ENCODE measurements at places on chromosomes 11 and 22.

- peak; percentile 51 for DNase-seq
Measured at GRCh38 chr11:36292311-36292722, 3.1 kb upstream of the COMMD9 start.

- no peak for DNase-seq
Measured at GRCh38 chr22:29726106-29726505, 6.3 kb downstream of the CABP7 start.

GRCh38 chr11:101126551-101127196, 2.9 kb downstream of the PGR start:
- no peak for DNase-seq

DNA sequence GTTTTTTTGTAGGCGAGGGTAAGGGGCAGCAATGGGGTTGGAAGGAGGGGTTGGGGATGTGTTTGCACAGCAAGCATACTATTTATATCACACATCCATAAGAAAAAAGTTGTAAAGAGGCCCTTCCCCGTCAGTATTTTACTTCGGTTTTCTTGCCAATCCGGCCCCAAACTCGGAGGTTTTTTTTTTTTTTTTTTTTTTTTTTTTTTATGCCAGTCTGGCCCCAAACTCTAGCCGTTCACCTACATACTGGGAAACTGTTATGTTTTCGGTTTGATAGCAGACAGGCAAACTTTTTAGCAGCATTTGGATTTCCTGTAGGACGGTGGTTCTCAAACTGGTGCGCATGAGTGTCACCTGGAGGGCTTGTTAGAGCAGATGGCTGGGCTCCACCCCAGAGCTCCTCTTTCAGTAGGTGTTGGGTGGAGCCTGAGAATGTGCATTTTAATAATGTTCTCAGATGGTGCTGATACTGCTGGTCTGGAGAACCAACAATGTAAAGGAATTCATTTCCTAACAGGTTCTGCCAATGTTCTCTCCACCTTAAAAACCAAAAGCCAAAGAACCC, 76.5 kb upstream of the ZBED5 start:
- DNase-seq: no peak

- DNase-seq: no peak
Measured at GRCh38 chr11:71979602-71980001, 19.1 kb upstream of the IL18BP start.

Measured in NCI-H460 (cell line).